Brain pericyte (primary cell): ENCODE measurements at places on chromosomes 5 and 9.

DNA sequence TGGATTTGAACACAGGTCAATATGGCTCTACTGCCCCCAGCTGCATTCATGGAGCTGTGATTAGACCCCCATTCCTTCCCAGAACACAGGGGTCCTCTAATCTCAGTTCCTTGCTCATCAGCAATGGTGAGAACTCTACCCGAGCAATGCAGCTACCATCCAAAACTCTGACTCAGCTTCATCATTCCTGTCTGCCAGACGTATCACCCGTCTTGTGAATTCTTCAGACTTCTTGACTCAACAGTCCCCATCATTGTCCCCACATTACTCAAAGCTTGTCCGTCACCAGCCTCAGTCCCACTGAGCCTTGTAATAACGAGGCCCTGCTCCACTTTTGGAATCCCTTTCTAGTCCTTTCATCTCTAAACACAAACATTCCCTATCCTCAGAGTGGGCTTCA, 36.3 kb upstream of the STX17 start:
- DNase-seq = no peak

- DNase-seq = no peak
These were observed 209.8 kb downstream of the MCTP1 start for GRCh38 chr5:95075111-95075510.

- no peak for DNase-seq
These were observed 6.2 kb upstream of the CKMT2 start for GRCh38 chr5:81226949-81227348.

GRCh38 chr5:68387074-68387796, 171.7 kb downstream of the PIK3R1 start:
- no peak for DNase-seq

GRCh38 chr5:126925482-126925881, 104.9 kb downstream of the MARCHF3 start:
- DNase-seq = no peak

DNA sequence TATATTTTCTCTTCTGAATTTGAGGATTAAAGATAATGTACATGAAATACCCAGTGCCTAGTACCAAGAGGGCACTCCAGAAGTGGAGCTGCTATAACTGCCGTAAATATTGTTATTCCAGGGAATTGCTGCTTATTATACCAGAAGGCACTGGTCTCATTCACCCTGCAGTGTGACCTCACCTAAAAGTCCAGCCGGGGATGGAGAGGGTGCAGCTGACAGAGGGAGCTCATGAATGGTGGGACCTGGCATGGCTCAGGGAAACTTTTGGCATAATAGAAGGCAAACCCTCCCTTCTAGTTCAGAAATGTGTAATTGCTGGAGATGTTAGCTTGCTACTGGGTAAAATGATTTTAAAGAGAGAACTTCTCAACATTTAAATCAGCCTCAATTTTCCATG, 108.5 kb downstream of the MVB12B start:
- DNase-seq = no peak

- DNase-seq = no peak
These were observed 49.4 kb downstream of the FNIP1 start for GRCh38 chr5:131747180-131748105.

DNA sequence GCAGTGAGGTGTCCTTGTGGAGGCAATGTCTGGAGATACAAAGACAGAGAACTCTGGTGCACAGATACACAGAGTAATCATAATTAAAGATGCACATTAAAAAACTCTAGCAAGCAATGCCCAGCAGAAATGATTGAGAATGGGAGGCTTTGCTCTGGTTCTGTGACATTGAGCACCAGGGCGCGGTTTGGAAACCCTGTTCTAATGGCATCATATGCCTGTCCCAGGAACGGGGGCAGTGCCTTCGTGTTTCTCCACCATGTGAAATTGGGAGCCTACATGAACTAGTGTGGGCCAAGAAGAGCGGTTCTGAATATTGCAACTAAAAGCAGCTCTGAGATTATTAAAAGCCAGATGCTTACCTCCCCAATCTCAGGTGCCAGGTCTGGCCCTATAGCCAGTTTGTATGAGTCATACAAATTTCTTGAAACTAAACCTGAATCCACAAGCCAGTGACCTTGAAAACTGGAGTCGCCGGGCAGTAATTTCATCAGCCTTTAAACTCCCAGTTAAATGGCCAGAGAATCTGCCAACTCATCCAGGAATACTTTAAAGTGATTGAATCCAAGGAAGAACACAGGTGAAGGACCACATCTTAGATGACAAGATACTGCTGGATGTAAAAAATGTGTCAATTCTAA, 22.2 kb upstream of the CTSL start:
- no peak for DNase-seq

DNA sequence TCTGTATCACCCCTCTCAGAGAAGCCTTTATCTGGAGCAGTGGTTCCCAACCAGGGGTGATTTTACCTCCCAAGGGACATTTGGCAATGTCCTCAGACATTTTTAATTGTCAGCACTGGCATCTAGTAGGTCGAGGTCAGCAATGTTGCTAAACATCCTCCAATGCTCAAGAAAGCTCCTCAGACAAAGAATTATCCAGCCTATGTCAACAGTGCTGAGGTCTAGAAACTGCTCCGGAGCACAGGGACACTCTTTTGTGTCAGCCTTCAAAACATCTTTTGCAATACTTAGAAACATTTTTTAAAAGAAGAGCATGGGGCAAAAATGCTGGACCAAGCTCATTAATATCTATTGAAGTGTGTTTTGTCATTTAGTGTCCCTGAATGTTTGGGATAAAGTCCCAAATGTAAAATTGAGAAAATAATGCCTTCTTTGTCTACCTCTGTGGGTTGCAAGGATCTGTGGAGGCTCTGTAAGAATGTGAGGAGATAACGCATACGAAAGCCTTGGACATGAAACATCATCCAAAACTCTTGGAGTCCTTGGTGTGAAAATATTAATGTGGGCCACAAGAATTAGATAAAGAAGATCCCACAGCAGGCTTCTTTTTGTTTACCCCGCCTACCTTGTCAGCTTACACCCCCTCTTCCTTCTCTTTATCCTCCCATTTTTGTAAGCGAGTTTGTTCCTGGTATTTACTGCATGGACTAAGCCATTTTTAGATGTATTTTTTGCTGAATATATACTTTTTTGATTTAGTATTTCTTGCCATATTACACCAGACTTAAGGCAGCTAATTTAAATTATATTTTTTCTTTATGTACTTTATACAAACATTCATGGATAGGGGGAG, 193.5 kb downstream of the CD180 start:
- DNase-seq = no peak

- no peak for DNase-seq
These were observed 2.3 kb downstream of the NMRK1 start for GRCh38 chr9:75085640-75086039.

DNA sequence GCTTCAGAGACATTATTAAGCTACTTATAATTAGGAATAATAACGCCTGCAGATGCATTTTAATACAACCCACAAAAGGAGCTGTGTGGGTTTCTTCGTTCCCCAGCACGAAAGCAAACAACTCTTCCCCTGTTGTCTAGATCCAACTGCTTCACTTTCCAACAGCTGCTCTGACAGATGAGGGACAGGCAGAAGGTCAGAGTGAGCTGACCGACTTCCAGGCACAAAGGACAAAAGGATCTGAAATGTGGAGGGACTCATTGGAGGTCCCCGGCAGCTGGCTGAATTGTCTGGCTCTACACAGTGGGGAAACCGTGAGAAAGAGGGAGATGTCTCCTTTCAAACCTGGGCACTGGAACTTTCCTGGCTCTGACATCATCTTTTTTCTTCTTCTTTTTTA, 79.1 kb upstream of the ALDH1B1 start:
- no peak for DNase-seq

GRCh38 chr5:59579101-59579823, 314.3 kb downstream of the PDE4D start:
- no peak for DNase-seq

DNA sequence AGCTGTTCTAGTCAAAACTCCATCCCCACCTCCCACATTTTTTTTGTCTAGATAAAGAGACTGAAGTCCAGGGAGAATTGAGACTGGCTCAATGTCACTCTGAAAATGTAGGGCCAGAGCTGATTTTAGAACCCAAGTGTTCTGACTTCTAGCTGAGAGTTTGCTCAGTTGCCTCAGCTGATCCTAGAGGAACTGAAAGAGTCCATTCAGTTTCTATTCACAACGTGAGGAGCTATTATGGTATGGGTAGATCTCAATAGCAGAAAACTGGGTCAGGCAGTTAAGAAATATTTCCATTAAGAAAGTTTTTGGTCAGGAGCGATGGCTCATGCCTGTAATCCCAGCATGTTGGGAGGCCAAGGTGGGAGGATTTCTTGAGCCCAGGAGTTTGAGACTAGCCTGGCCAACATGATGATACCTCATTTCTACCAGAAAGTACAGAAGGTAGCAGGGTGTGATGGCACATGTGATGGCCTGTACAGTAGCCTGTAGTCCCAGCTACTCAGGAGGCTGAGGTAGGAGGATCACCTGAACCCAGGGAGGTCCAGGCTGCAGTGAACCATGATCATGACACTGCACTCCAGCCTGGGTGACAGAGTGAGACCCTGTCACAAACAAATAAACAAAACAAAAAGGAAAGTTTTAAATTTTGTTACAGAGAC, 61.7 kb downstream of the GLRA1 start:
- DNase-seq = no peak
